ENCODE measurements at places on chromosomes 5 and 9.

- no peak for DNase-seq
Measured at GRCh38 chr9:76887003-76887821, 18.7 kb downstream of the PRUNE2 start.

GRCh38 chr5:168826246-168826725 is 247.1 kb upstream of the PANK3 start:
- DNase-seq: no peak

DNA sequence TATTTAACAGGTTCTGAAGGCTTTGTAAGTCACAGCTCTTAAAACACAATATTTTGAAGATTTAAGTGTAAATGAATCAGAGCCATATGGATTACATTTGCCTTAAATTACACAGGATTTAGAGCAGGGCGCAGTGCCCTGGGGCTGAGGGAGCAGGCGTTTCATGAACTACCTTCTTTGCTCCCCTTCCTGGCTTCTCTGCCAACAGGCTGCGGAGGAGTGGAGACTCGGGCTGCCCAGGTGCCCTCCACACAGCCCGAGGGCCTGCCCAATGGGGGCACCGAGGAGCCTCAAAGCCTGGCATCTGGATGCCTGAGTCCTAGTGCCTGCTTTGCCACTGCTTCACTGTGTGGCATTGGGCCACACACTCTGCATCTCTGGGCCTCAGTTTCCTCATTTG is 90.6 kb upstream of the HAND1 start:
- DNase-seq: no peak

DNA sequence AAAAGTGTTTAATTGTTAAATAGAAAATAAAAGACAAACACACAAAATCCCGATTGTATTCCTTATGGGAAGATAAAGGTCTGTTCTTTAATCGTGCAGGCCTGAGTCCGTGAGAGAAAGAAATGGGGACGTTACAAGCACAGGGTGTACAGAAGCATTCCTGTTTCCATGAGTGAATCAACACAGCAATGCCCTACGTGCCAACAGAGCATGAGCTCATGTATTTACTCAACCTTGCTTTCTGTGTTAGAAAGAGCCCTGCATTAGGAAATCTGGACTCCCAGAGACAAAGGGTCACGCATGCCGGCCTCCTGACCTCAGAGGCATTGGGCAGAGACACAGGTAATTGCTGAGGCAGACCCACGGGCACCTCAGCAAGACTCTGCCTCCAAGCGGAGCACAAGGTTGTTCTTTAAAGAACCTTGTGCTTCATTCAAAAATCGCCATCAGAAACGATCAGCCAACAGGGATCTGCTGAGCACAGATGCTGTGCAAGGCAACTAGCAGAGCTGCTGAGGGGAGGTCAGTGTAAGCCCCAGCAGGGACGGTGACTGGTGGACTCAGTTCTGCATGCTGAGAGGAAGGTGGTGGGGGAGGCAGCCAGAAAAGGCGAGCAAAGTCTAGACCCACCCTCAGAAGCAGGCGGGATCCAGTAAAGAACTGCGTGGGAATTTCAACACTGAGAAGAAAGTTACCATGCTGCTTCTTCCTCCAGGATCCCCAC is 101.0 kb downstream of the TLE1 start:
- no peak for DNase-seq

GRCh38 chr5:26622947-26623346 is 415.4 kb downstream of the CDH9 start:
- DNase-seq: no peak

DNA sequence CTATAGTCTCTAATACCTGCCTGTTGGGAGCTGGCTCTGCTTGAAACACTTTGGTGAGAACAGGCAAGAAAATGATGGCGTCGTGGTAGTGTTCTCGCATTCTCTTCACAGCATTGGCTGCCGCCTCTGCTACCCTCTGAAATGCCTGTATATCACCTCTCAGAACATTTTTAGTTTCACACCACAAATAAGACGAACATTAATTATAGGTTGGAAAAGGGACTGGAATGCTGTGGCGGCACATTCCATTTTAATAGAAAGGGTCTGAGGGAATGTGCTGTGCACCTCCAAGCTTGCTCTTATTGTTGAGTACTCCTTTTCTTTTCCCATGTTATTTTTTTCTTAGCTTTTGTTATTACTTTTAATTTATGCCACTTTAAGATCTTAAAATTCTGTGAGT is 134.6 kb upstream of the HMHB1 start:
- no peak for DNase-seq

- no peak for DNase-seq
Measured at GRCh38 chr9:106707738-106708474, 155.1 kb upstream of the ZNF462 start.

DNA sequence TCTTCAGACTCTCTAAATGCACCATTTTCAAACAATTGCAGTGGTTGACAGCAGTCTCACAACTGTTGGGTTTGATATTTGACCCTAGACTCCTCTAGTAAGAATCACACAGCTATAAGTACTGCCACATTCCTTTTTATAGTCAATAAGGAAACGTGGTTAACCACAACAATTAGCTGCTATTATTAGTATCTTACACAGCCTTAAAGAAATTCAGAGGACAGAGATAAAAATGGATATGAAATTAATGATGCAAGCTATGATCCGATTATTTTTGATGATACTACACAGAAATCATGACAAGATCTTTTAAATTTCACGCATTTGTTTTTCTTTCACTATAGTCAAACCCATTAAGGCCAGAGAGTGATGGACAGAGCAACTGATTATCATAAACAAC is 288.6 kb upstream of the C9orf72 start:
- DNase-seq: no peak

DNA sequence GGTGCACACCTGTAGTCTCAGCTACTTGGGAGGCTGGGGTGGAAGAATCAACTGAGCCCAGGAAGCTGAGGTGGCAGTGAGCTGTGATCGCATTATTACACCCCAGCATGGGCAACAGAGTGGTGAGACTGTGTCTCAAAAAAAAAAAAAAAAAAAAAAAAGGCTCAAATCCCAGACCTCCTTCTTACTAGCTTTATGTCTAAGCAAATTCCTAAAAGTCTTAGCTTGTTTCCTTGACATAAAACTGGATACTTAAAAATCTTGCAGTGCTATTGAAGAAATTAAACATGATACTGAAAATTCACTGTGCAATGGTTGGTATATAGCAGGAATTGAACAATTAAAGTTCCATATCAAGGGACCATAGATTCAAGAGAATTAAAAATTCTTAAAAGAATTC is 45.0 kb downstream of the PCDHGC5 start:
- no peak for DNase-seq

Data from mesothelial cell of epicardium (in vitro differentiated cells).